ENCODE measurements at places on chromosomes 3 and 15.

DNA sequence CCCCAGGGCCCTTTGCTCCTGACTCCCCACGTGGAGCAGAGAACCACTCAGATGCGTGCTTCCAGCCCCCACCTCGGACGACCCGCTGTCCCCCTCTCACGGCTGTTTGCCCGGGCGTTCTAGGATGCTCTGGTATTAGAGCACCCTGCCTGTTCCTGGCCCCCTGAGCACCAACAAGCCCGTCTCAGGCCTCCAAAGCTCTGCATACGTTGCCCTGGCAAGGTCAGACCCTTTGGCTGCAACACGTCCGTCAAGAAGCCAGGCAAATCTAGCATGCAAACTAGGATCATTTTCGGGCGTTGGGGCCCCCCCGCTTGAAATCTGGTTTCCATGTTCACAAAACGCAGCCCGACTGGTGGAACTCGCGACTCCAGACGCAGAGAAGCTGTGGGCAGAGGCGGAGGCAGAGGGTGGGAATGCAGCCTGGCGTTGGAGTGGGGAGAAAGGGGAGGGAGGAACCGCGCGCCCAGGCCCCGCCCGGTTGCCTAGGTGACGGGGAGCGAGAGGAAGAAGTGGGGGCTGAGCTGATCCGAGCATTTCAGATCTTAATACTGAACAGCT, 86.2 kb upstream of the PIAS1 start:
- peaks cover 36% of the 10 kb centered on the region for H3K27me3 ChIP-seq
- no peak for DNase-seq
- peaks cover 11% of the 10 kb centered on the region for H3K4me1 ChIP-seq
- no peak overlapping the region for H3K27ac ChIP-seq
- H3K4me3 ChIP-seq: peak overlapping the region; percentile 51

- H3K36me3 ChIP-seq: no peaks in the 10 kb centered on the region
- no peak overlapping the region for H3K4me3 ChIP-seq
- H3K27me3 ChIP-seq: no peaks in the 10 kb centered on the region
- no peak overlapping the region for H3K27ac ChIP-seq
- no peaks in the 10 kb centered on the region for H3K4me1 ChIP-seq
Measured at GRCh38 chr15:27176785-27177406, 205.9 kb downstream of the GABRG3 start.

DNA sequence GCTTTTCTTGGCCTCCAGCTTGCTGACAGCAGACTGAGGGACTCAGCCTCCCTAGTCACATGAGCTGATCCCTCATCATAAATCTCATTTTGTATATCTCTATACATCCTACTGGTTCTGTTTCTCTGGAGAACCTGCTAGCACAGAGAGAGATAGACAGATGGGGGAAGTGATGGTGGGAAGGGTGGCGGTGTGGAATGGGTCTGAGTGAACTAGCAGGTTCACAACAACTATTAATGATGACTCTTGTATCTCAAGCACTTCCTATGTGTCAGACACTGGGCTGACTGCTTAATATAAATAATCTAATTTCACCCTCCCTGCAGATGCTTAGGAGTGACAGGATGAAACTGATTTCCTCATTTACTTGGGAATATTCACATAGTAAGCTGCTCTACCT, 106.9 kb upstream of the TLE3 start:
- H3K4me1 ChIP-seq: no peaks in the 10 kb centered on the region
- H3K27ac ChIP-seq: no peak overlapping the region
- peaks cover 23% of the 10 kb centered on the region for H3K27me3 ChIP-seq
- H3K36me3 ChIP-seq: no peaks in the 10 kb centered on the region
- H3K4me3 ChIP-seq: no peak overlapping the region

- H3K4me1 ChIP-seq: no peaks in the 10 kb centered on the region
- no peak overlapping the region for H3K27ac ChIP-seq
- no peak for DNase-seq
- no peaks in the 10 kb centered on the region for H3K27me3 ChIP-seq
- H3K36me3 ChIP-seq: no peaks in the 10 kb centered on the region
Measured at GRCh38 chr3:111932946-111933345, 45.9 kb upstream of the ABHD10 start.

Data from activated CD8-positive, alpha-beta T cell treated with anti-CD3 and anti-CD28 coated beads, Interleukin-2, amount 10 ng/mL, durations not matched to agents 7 days and 5 days (primary cell).